ENCODE measurements at places on chromosomes 16 and 17.
A peak's percentile ranks its signal among the peaks of the same experiment; 100 is the strongest.

GRCh38 chr17:27157297-27157696 is 136.6 kb upstream of the WSB1 start:
- DNase-seq, result no peak

GRCh38 chr17:39634384-39634871 is 2.5 kb upstream of the STARD3 start:
- DNase-seq, result peak; percentile 44

DNA sequence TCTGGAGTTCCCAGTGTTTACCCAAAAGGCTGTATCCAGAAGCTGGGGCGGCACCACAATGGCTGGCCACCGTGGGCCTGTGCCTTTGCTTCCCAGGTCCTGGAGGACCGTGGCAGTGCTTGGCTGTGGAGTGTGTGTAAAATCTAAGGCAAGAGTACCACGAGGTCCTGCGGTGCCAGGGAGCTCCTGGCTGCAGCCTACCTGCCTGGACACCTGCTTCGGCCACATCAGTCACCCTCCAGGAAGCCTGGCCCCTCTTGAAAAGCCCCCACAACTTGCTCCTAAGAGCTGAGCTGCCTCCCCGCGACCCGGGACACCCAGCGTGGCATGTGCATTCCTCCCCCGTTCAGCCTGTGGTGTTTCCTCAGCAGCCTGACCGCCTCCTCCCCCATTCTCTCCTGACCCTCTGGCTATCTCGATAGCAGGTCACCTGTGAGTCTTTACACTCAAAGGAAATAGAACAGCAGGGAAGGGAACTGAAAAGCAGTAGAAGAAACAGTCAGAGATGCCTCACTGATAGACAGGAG is 7.9 kb downstream of the TIMM22 start:
- no peak for DNase-seq

DNA sequence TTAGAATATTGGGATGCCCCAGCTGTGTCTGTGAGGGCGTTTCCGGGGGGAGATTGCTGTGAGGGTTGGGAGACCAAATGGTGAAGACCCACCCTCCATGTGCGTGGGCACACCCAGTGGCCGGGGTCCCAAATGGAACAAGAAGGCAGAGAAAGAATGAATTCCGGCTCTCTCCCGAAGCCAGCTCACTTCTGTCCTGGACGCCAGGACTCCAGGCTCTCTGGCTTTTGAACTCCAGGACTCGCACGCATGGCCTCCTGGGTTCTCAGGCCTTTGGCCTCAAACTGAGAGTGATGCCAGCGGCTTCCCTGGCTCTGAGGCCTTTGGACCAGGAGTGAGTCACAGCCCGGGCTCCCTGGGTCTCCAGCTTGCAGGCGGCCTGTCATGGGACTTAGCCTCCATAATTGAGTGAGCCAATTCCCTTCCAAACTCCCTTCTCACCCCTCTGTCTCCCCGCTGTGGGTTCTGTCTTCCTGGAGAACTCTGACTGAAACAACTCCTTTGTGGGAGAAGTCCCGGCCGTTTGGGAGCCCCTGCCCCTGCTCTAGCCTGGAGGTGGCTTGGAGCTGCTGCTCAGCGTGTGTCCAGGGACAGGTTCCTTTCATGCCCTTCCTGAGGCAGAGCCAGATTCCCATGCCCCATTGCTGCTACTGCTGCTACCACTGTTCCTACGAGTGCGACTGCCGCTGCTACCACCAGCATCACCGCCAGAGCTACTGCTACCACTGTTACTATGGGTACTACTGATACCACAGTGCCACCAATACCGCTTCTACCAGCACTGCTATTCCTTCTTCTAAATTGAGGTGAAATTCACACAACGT is 49.8 kb upstream of the CBX4 start:
- no peak for DNase-seq

DNA sequence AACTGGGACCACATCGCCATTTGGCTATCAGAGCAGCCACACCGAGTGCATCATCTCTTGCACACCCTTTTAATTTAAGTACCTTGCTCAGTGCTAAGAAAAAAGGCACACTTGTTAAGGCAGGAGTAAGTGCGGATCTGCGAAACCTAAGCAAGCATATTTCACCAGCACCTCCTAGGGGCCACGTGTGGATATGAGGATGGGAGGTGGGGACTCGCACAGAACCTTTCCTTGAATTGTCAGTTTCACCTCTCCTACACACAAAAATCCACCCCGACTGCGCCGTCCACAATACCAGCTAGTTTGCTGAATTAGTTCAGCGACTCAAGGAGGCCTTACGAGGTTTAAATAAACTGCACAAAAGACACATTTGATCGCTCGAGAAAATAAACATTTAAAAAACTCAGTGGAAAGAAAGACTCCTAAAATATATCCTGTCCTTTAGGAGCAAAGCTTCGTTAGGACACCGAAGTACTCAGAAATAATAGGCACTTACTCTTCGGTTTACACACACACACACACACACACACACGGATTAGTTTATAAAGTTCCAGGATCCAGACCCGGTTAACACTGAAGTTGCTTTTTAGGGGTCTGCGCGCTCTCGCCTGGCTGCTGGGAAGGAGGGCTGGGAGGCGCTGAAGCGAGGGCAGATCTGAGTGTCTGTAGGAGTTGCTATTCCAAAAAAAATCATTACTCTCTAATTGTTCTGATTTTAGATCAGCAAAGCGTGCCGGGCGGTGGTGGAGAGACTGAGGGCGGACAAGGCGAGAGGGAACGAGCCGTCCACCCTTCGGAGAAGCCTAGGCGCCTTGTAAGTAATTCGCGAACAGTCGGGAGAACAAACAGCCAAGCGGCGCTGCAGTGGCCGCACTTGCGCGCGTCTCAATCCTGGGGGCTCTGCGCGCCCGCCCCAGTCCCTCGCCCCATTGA is 1.0 kb upstream of the KCNJ2 start:
- DNase-seq, result peak; percentile 90

- DNase-seq, result no peak
Measured at GRCh38 chr16:88904676-88905365, 38.4 kb upstream of the PABPN1L start.

GRCh38 chr17:55175788-55176427 is 88.9 kb upstream of the HLF start:
- no peak for DNase-seq

DNA sequence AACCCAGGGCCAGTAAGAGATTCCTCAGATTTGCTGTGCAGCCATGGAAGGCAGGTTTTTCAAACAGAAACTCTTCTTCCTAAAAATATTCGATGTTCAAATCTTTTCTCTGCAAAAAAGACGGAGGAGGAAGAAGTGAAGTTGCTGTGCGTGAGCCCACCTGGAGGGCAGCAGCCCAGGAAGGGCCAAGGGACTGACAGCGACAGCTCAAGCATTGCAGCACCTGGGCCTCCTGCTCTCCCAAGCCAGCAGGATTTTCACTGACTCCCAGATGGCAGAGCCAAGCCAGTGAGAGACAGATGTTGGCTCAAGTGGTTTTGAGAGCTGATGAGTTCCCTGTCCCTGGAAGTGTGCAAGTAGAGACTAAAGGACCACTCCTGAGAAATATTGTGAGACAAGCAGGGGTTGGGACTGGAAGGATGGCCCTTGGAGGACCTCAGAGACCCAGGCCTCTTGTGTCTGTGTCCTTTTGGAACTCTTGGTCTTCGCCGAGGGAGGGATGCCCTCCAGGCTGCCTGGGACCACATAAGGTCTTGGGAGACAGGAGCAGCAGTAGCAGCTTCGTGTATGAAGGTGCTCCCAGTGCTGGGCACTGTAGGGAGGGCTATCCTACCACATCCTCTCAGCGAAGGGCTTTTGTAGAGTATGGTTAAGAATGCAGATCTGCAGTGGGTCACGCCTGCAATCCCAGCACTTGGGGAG is 29.3 kb upstream of the TNFRSF13B start:
- DNase-seq, result no peak

DNA sequence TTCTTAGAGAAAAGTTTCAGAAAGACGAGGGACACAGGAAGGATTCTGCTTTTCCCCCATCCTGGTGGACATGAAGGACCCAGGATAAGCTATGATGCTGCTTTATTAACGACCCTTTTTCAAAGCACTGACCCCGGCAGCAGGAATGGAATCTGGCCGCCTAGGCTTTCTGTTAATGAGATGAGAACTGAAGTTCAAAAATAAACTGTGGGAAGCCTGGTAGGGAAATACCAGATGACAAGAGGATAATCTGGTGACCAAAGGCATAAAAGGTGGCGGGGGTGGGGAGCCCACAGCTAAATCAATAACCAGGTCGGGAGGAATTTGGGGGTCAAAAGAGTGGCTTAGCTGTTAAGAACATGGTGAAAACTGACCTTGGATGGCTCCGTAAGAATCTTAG is 171.0 kb downstream of the XYLT1 start:
- DNase-seq, result peak; percentile 65

DNA sequence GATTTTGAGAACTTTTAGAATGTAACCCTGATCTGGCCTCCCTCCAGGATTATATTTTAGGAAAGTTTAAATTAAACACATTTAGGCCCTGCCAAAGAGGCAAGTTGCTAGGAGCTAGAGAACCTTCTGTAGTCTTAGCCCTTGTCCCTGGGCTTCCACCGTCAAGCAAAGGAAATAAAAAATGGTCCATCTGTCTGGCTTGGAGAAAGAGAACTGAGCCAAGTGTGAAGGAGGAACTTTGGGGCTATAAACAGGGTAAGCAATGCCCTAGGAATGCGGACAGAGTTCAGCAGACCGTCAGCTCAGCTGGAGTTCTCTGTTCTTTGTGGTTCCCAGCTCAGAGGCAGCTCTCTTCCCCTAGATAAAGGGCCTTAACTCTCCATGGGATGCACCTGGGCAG is 29.6 kb downstream of the RCVRN start:
- DNase-seq, result no peak

DNA sequence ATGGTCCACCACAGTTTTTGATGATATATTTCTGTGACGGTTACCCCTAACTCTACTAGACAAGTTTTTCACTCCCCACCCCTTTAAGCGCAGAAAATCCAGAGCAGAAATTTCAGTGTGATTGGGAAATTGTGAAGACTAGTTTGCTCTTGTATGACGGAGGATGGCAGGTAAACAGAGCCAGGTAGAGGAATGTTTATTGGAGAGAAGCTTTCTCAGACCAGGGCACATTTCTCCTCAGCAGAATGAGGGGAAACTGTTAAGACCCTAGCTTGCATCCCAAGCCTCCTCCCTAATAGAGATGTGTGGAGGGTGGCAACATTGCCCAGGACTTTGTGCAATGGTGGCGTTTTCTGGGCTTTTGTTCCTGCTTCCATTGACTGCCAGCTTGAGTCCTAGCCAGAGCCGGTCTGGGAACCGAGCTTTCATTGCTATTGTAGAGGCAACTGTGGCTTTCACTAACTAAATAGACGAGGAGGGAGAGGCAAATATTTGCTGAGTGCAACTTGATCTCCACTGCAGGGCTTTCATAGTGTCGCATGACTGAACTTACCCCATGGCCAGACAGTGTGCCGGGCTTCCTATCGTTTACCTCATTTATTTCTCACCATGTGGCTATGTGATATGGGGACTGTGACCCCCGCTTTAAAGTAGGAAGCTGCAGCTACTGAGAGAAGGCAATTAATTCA is 159.6 kb upstream of the MPHOSPH6 start:
- DNase-seq, result no peak

Data from WERI-Rb-1 (cell line).